ENCODE measurements at places on chromosomes 1 and 21.

DNA sequence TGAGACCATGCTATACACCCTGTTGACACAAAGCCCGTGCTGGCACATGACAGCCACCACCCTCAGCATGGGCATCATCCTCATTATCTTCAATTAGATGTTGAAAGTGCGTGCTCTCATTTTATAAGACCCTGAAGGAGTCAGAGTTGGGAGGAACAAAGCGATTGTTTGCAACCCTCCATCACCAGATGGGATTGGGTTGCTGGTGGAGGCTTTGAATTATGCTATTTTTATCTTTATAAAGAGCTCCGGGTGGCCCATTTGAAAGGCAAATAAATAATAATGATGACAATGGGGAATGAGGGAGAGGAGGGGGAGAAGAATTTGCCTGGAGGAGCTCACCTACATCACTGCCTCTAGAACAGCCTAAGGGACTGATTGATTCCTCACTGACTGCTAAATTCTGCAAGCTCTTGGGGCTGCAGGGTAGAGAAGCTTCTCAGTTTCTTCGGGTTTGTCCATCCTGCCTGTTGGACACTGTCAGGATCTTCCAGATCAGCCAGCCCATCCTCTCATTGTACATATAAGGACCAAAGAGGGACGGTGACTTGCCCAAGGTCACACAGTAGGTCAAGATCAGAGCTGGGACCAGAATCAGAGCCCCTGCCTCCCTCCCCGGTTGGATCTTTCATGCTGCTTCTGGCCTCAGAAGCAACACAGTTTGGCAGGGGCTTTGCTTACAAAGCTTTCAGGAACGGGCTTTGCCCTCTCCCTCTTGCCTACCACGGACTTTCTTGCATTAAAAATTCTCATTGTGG, 130.9 kb upstream of the ZBTB40 start:
- no peak for DNase-seq

- no peak for DNase-seq
Observed at GRCh38 chr1:65176591-65176990, 28.6 kb downstream of the AK4 start.

GRCh38 chr1:26370591-26371382, 1.8 kb downstream of the ZNF683 start:
- DNase-seq: no peak

DNA sequence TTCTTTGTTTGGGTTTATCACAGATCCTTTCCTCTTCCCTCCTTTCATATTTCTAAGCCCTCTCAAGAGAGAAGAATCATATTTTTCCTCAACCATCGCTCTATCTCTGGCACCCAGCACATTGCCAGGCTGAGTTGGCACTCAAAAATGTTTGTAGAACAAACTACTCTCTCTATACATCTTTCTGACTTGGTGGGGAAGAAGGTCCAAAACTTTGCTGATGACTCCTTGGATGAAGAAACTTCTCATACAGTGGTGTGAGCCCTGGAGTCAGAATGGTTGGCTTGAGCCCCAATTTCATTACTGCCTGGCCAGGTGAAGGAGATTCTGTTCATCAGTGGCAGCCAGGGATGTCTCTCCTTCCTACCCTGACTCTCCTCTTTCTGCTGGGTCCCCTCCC, 11.9 kb downstream of the ALX3 start:
- no peak for DNase-seq

- no peak for DNase-seq
Observed at GRCh38 chr1:211296396-211296795, 30.2 kb upstream of the TRAF5 start.

DNA sequence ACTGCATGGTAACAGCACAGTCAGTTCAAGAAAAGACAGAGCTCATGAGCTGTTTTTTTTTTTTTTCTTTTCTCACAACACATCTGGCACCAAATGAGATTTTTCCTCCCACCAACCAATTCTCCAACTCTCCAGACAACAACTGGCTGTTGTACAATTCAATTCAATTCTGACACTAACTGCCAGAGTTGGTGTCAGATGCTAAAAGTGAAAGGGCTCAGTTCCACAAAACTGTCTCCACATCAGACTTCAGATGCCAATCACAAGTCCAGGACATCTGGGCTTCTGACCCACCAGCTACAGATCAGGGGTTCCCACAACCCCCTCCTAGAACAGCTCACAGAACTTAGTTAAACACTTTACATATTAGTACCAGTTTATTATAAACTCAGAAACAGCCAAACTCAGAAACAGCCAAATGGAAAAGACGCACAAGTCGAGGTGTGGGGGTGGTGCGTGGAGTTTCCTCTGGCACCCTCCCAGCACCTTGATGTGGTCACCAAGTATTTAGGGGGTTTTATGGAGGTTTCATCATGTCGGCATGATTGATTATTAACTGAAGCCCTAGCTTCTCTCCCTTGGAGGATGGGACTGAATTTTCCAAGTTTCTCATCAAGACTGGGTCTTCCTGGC, 39.2 kb upstream of the LRRC8D start:
- no peak for DNase-seq

- DNase-seq: no peak
Observed at GRCh38 chr1:234132795-234133194, 228.3 kb downstream of the SLC35F3 start.

GRCh38 chr1:222777463-222777862, 37.4 kb upstream of the DISP1 start:
- no peak for DNase-seq

- no peak for DNase-seq
Observed at GRCh38 chr1:174829990-174830389, 169.8 kb upstream of the CACYBP start.

GRCh38 chr1:12275370-12275769, 45.5 kb downstream of the VPS13D start:
- no peak for DNase-seq

- no peak for DNase-seq
Observed at GRCh38 chr1:162632217-162632666, at the start of gene DDR2. Gene DDR2, plus strand, starts transcription at chr1:162632464. Its CDS starts 86,600 bp downstream, at chr1:162719064.

DNA sequence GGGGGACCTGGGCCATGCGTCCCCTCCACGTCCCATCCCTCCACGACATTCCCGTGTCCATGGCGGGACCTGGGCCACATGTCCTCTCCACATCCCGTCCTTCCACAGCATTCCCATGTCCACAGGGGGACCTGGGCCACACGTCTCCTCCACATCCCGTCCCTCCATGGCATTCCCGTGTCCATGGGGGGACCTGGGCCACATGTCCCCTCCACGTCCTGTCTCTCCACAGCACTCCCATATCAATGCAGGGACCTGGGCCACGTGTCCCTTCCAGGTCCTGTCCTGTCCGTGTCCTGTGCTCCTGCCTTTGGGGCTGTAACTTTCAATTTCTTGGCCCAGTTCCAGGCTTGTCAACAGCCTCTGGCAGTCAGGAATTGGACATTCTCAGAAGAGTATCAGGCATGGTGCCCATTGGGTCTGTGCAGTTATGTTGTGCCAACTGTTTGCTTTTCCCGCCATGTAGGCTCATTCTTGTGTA, 47.1 kb downstream of the WNT9A start:
- DNase-seq: no peak
